ENCODE measurements at places on chromosomes 11 and 22. TPM values are rescaled to one million over a fixed set of nuclear protein-coding genes. Genes with fewer than 3 reads are reported as not detected.

GRCh38 chr11:1157645-1158591, at the start of gene MUC5AC:
Gene MUC5AC, plus strand, starts transcription at chr11:1157953. Its CDS starts 47 bp downstream, at chr11:1158000.
- H3K4me1 ChIP-seq: peaks cover 11% of the 10 kb centered on the region
- H3K4me3 ChIP-seq: no peak within 1 kb of the TSS
- no peak within 1 kb of the TSS for H3K27ac ChIP-seq
- H3K36me3 ChIP-seq: no peaks in the 10 kb centered on the region
- peaks cover 39% of the 10 kb centered on the region for H3K27me3 ChIP-seq

GRCh38 chr11:33663121-33663520, 37.5 kb downstream of the C11orf91 start:
- H3K4me1 ChIP-seq: peaks cover 18% of the 10 kb centered on the region
- H3K36me3 ChIP-seq: no peaks in the 10 kb centered on the region
- no peak overlapping the region for H3K27ac ChIP-seq
- H3K4me3 ChIP-seq: no peak overlapping the region
- DNase-seq: no peak

- H3K27ac ChIP-seq: no peak overlapping the region
- H3K36me3 ChIP-seq: peaks cover 18% of the 10 kb centered on the region
- peaks cover 3% of the 10 kb centered on the region for H3K4me1 ChIP-seq
- H3K4me3 ChIP-seq: no peak overlapping the region
Measured at GRCh38 chr22:24040946-24041345, 29.8 kb downstream of the CABIN1 start.

DNA sequence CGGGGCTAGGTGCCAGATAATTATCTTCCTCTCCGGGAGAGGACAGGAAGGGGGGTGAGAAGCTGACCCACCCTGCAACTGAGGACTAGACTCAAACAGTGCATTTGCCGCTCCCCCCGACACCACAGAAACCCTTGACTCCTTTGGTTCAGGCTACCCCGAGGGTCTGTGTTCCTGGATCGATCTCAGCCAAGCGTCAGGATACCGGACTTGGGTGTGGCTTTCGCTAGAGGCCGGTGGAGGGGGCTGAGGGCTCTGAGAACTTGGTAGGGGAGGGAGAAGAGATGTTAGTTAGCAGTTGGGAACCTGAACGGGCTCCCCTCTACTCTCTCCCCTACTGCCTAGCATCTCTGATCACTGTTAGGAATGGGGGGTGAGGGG, 840 bp downstream of the SEZ6L start:
- no peak overlapping the region for H3K4me3 ChIP-seq
- peaks cover 11% of the 10 kb centered on the region for H3K4me1 ChIP-seq
- no peak overlapping the region for H3K27ac ChIP-seq
- H3K27me3 ChIP-seq: peaks cover 7% of the 10 kb centered on the region
- DNase-seq: no peak
- H3K36me3 ChIP-seq: no peaks in the 10 kb centered on the region

GRCh38 chr11:72842126-72842525, 27.9 kb downstream of the ATG16L2 start:
- no peak for DNase-seq
- no peak overlapping the region for H3K4me3 ChIP-seq
- no peak overlapping the region for H3K27ac ChIP-seq

Gene PARVB
- total RNA-seq: 18.9 TPM

DNA sequence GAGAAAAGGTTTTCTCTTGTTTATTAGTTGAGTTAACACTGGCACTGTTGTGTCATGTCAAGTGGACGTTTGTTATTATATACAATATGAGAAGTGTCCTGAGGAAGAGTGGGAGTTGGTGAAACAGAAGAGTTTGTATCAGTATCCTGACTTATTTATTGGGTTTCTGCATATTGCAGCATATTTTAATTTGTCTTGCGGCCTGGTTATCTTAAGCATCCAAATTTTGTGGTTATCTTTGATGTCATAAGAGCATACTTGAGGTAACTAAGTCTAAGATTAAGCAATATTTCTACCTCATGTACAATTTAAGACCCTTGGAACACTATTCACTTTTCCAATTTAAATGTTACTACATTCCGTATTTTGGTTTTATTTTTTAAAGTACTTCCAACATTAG, 103.5 kb downstream of the DDX10 start:
- no peak for DNase-seq
- no peak overlapping the region for H3K27ac ChIP-seq
- no peaks in the 10 kb centered on the region for H3K27me3 ChIP-seq
- no peaks in the 10 kb centered on the region for H3K36me3 ChIP-seq

DNA sequence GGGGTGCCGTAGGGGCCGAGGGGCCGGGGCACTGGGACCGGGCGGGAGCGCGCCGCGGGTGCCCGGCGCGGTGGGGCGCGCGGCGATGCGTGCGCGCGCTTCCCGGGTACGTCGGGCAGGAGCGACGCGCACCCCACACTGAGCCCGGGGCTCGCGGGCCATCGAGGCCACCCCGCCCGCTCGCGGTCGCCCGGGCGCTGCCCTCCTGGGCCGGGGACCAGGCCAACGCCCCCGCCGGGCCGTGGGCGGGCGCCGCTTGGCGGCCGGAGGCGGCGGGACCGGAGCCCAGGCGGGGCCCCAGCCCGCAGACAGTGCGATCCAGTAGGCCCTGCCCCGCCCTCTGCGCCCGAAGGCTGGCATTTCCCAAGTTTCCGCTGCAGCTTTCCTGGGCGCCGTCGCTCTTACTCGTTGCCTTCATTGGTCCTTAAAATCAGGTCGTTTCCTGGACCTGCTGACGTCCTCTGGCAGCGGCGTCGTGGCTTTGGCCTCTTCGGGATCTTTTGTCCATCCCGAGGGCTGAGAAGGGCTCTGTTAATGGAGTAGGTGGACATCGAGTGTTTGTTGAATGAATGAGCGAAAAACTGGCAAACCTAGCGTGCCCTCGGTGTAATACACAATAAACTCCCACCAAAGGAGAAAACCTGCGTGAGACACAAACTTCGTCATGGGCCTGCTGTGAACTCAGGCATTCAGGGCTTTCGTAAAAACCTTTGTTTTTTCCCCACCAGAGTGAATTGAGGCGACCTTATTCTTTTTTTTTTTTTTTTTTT, 638 bp downstream of the PARVA start:
- peak overlapping the region; percentile 92 for H3K27ac ChIP-seq
- DNase-seq: no peak
- H3K36me3 ChIP-seq: no peaks in the 10 kb centered on the region
- H3K27me3 ChIP-seq: no peaks in the 10 kb centered on the region

DNA sequence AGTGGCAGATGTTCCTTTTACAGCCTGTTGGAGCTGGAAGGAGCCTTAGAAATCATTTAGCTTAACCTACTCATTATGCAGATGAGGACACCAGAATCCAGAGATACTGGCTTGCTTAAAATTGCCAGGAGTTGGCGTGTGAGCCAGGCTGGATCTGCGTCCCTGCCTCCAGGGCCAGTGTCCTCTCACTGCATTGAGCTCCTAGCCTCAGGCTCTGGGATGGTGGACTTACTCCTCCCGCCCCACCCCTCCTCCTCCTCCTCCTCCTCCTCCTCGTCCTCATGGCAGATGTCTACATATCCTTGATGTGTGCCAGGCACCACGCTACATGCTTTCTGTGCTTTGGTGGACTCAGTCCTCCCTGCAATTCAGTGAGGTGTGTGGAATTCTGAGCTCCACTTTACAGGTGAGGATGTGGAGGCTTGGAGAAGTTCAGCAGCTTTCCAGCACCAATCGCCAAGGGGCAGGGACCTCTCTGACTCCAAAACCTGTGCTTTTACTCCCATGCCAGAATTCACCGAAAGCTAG, 24.1 kb downstream of the ADAMTS15 start:
- no peak overlapping the region for H3K4me3 ChIP-seq
- DNase-seq: no peak
- H3K4me1 ChIP-seq: no peaks in the 10 kb centered on the region
- no peaks in the 10 kb centered on the region for H3K27me3 ChIP-seq
- H3K27ac ChIP-seq: no peak overlapping the region
- no peaks in the 10 kb centered on the region for H3K36me3 ChIP-seq

GRCh38 chr22:41132550-41132949, 40.2 kb downstream of the EP300 start:
- no peak for DNase-seq
- H3K27ac ChIP-seq: no peak overlapping the region
- no peaks in the 10 kb centered on the region for H3K27me3 ChIP-seq
- no peak overlapping the region for H3K4me3 ChIP-seq

DNA sequence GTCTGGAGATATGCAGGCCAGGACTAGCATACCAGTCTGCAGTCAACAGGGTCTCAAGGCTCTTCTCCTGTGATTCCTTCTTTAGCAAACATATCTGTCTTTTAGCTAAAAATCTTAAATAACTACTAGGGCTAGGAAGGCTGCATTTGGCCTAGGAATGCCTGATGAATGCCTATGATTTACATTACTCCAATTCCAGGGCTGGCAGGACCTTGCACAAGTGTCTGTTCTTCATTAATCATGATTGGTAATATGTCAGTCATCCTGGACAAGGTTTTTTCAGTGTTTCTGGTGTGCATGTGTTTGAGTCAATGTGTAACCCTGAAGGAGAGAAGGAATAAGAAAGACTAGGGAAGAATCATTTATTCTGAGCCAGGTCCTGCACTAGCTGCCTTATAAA, 280.5 kb upstream of the NARS2 start:
- no peaks in the 10 kb centered on the region for H3K27me3 ChIP-seq
- H3K4me3 ChIP-seq: no peak overlapping the region
- H3K4me1 ChIP-seq: peaks cover 6% of the 10 kb centered on the region
- no peak for DNase-seq
- no peaks in the 10 kb centered on the region for H3K36me3 ChIP-seq
- H3K27ac ChIP-seq: no peak overlapping the region

GRCh38 chr11:45345491-45345890, 59.4 kb upstream of the SYT13 start:
- no peak overlapping the region for H3K4me3 ChIP-seq
- H3K27me3 ChIP-seq: no peaks in the 10 kb centered on the region
- DNase-seq: no peak

DNA sequence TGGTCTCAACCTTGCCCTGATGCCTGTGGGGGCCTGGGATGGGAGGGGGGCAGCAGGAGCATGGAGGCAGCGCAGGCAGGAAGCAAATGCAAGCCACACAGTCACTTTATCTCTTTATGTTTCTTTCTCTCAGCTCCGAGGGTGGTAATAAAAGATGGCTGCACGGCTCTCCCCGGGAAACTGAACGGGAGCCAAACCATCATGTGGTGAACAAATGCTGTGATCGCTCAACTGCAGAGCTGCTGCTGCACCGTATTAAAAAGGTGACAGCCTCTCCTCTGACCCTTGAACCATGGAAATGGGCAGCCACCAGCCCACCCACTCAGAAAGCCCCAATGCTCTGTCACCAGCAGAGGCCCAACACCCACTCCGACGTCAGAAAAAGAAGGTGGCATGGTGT, 110.0 kb downstream of the TIMP3 start:
- DNase-seq: no peak
- no peaks in the 10 kb centered on the region for H3K36me3 ChIP-seq
- H3K27me3 ChIP-seq: no peaks in the 10 kb centered on the region
- H3K27ac ChIP-seq: no peak overlapping the region
- no peak overlapping the region for H3K4me3 ChIP-seq
- H3K4me1 ChIP-seq: peaks cover 8% of the 10 kb centered on the region

Gene C11orf86
- total RNA-seq: not detected

GRCh38 chr11:117128289-117128688, 15.8 kb upstream of the PAFAH1B2 start:
- H3K4me3 ChIP-seq: no peak overlapping the region
- H3K27me3 ChIP-seq: peaks cover 6% of the 10 kb centered on the region
- H3K27ac ChIP-seq: no peak overlapping the region
- H3K4me1 ChIP-seq: no peaks in the 10 kb centered on the region
- H3K36me3 ChIP-seq: no peaks in the 10 kb centered on the region
- DNase-seq: no peak

Gene DDIAS
- 4.0 TPM for total RNA-seq

Gene RAB38
- total RNA-seq: 49.0 TPM

DNA sequence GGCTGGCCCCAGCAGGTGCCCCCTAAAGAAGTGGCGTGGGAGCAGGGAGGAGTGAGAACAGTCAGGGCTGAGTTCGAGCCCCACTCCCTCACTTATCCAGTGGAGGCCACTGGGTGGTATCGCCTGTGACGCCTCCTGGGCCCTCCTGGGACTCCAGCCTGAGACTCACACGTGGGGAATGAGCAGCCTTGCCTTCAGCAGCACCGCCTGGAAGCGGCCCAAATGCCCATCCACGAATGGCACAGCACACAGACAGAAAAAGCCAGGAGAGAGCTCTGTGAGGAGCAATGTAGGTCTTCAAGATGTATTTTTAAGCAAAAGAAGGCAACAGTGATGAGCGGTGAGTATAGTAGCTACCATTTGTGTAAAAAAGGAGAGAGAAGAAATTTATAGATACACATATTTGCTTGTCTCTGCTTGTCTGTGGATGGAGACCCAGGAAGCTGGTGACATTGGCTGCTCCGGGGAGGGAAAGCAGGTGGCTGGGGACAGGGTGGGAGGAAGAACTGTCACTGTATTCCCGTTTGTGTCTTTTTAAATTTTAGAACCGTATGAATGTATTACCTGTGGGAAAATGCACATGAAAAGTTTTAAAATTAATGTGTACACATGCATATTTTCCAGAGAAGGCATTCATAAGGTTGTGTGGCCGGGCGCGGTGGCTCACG, 13.2 kb downstream of the KCNJ4 start:
- no peak overlapping the region for H3K4me3 ChIP-seq
- no peaks in the 10 kb centered on the region for H3K36me3 ChIP-seq
- no peaks in the 10 kb centered on the region for H3K27me3 ChIP-seq
- no peak overlapping the region for H3K27ac ChIP-seq
- H3K4me1 ChIP-seq: no peaks in the 10 kb centered on the region

DNA sequence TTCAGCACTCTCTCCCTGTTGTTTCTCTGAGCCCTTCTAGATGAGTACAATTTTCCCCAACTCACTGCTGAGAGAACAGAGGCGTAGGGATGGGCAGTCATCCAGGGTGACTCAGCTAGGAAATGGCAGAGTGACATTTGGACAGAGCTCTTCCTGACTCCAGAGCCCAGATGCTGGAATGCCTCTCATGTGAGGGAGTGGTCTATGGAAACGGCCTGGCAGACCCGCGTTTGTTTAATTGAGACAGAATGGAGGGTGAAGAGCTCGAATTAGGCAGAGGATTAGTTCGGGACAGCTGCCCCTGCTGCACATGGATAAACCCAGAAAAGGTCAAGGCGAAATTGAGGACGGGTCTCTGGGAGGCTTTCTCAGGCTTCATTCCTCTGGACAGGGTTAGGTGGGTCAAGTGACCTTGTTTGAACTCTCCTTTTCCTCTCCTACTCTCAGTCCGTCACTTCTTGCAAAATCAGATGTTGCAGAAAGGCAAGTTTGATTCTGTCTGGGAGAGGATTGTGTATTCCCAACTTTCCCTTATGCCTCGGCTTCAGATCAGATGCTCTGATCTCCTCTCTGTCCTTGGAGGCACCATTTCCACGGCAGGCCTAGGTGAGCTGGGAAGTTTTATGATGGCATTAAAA, 7.6 kb upstream of the LMO2 start:
- peaks cover 29% of the 10 kb centered on the region for H3K4me1 ChIP-seq
- peak overlapping the region; percentile 5 for H3K4me3 ChIP-seq
- H3K27ac ChIP-seq: no peak overlapping the region

Measured in esophagus squamous epithelium (tissue), 5 donors.